ENCODE measurements at places on chromosomes 16 and 17. TPM values are rescaled to one million over a fixed set of nuclear protein-coding genes. Genes with fewer than 3 reads are reported as not detected.

DNA sequence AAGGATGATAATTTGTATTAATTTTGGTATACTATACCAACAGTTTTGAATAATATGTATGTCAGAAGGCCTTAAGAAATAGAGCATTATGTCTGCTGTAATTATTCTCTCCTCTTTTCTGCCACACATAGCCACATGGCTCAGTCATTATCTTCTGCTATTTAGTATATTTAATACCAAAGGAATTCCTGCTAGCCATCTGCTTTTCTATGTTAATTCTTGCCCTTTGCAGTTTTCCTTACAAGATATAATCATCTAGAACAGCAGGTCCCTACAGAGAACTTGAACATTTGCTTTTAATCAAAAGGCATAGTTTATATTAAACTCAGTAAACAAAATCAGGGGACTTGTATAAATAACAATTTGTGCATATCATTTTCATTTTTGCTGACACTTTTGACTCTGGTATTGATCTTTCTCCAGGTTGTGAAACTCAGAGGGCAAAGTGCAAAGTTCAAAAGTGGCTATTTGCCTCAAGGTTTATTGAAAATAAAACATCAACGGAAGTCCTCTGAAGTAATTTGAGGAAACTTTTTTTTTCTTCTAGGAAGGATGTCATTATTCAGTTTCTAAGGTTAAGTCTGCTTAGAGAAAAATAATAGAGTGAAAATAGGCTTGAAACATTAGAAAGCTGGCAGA, 702.0 kb downstream of the KCNJ2 start:
- H3K4me3 ChIP-seq: no peak overlapping the region
- H3K27ac ChIP-seq: no peak overlapping the region
- no peaks in the 10 kb centered on the region for H3K27me3 ChIP-seq
- DNase-seq: no peak
- H3K36me3 ChIP-seq: no peaks in the 10 kb centered on the region

GRCh38 chr17:34246446-34246845, 8.6 kb upstream of the CCL2 start:
- H3K36me3 ChIP-seq: no peaks in the 10 kb centered on the region
- no peak for DNase-seq
- no peaks in the 10 kb centered on the region for H3K27me3 ChIP-seq
- no peak overlapping the region for H3K27ac ChIP-seq
- H3K4me3 ChIP-seq: no peak overlapping the region

CDC6 gene
- total RNA-seq: 88.4 TPM

DNA sequence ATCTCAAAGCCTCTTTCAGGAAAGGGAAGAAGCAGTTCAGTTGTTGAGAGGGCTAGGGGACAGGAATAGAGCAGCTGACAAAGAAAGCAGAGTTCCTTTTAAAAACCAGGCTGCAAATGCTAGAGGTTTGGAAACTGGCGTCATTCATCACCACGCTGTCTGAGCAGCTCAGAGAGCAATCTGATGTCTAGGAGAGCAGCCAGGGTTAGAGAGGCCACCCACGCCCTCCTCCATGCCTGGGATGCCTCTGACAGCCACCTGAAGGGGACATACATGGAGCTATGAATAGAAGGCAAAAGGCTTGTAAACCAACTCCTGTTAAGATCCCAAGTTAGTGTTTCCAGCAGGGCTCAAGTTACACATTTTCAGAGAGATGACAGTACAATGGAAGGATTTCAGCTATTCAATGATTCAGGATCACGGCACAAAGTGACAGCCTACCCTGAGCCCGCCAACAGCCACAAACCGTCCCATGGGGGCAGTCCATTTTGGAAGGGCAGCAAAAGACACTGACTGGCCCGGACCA, 12.4 kb downstream of the RAB5C start:
- no peak for DNase-seq
- H3K36me3 ChIP-seq: peaks cover 35% of the 10 kb centered on the region
- no peaks in the 10 kb centered on the region for H3K27me3 ChIP-seq
- H3K27ac ChIP-seq: peak overlapping the region; percentile 51

- no peak overlapping the region for H3K27ac ChIP-seq
- H3K27me3 ChIP-seq: no peaks in the 10 kb centered on the region
- H3K4me1 ChIP-seq: peaks cover 3% of the 10 kb centered on the region
- no peak overlapping the region for H3K4me3 ChIP-seq
- DNase-seq: no peak
Observed at GRCh38 chr16:84514295-84514873, 9.9 kb upstream of the MEAK7 start.

RNF157 gene
- 7.1 TPM for total RNA-seq

DNA sequence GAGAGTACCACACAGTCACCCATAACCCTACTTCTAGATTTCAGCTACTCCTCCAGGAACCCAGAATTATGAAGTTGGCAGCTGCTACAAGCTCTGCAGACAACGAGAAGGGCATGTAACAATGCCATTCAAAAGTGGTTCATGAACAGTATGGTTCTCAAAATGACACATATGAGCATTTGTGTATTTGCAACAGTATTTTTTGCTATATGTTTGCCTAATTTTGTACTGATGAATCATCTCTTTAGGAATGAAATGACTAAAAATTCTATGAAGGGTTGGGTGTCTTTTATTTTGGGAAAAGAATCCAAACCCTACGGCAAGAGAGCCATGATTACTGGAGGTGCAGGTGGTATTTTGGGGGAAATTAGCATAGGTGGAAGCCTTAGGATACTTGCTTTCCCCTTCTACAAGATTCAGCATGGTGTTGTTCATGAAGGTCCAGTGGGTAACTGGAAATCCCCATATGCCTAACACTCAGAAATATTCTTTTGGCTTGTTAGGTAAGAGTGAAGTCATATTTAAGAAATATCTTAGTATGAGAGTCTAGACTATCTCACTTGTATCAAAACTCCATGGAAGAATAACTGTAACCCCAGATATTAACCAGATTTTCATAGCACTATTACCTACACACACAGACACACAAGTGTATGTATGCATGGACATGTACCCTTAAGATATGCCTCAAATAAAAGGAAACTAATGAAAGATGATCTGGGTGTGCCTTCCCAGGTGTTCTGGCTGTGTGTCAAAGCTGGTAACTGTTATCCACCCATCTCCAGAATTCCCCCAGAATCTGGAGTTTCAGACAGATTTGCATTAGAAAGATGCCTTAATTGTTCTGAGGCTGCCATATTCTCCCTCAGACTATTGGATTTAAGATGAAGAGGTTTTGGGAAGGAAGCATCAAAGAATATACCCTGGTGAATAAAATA, 688.2 kb upstream of the SOX9 start:
- H3K27ac ChIP-seq: no peak overlapping the region
- H3K27me3 ChIP-seq: no peaks in the 10 kb centered on the region
- H3K4me1 ChIP-seq: no peaks in the 10 kb centered on the region
- H3K36me3 ChIP-seq: no peaks in the 10 kb centered on the region
- no peak overlapping the region for H3K4me3 ChIP-seq

DNA sequence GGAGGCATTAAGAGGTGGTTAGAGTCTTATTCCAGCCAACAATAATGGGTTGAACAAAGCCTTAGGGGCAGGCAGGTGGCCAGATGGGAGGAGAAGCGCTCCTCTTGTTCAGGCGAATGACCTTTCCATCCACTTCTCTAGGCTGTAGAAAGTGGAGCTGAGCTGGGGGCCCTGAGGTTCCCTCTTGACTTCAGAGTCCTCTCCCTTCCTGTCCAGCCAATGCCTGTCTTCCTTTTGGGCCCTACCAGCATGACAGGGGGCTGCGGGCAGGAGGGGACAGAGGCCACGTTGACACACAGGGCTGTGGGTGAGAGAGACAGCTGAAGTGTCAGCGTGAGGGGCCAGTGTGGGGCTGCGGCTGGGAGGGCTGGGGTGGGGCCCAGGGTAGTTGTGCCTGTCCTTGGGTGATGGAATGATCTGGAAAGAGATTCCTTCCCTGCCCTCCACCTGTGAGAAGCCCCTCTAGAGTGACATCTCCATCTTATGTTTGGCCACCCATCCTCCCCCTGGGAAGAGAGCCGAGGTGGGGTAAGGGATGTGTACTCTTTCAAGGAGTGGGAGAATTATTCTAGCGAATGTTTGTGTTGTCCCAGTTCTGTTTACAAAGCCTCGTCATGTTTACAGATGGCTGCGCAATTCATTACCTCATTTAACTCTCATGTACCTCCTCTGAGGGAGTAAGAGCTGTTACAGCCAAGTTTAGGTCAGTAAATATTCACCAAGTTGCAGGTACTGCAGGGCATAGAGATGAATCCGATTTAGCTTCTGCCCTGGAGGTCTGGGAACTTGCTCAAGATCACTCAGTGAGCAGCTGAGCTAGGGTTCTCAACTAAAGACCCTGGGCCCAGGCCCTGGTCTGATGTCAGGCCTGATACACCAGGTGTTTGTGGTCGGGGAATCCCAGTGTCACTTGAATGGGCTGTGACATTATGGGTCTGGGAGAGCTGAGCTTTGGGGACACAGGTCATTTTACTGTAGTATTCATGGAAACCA, 3.3 kb downstream of the ERBB2 start:
- DNase-seq: no peak
- H3K27ac ChIP-seq: no peak overlapping the region
- H3K36me3 ChIP-seq: peaks cover 13% of the 10 kb centered on the region

ABCC12 gene
- total RNA-seq: 1.1 TPM

ITGAD gene
- not detected for total RNA-seq

GRCh38 chr17:27475981-27476895, 20.0 kb downstream of the KSR1 start:
- no peak overlapping the region for H3K27ac ChIP-seq
- H3K27me3 ChIP-seq: no peaks in the 10 kb centered on the region
- H3K36me3 ChIP-seq: no peaks in the 10 kb centered on the region
- DNase-seq: no peak
- H3K4me3 ChIP-seq: no peak overlapping the region
- H3K4me1 ChIP-seq: peaks cover 12% of the 10 kb centered on the region

KRT13 gene
- total RNA-seq: not detected

- H3K4me1 ChIP-seq: no peaks in the 10 kb centered on the region
- H3K4me3 ChIP-seq: peak within 1 kb of the TSS; percentile 67
- no peaks in the 10 kb centered on the region for H3K27me3 ChIP-seq
- H3K27ac ChIP-seq: no peak within 1 kb of the TSS
- peak; percentile 97 for DNase-seq
Observed at GRCh38 chr17:1724351-1724868, at the start of gene WDR81. Gene WDR81, plus strand, starts transcription at chr17:1724704. Its CDS starts 256 bp downstream, at chr17:1724960.

PITPNM3 gene
- total RNA-seq: 3.6 TPM

DNA sequence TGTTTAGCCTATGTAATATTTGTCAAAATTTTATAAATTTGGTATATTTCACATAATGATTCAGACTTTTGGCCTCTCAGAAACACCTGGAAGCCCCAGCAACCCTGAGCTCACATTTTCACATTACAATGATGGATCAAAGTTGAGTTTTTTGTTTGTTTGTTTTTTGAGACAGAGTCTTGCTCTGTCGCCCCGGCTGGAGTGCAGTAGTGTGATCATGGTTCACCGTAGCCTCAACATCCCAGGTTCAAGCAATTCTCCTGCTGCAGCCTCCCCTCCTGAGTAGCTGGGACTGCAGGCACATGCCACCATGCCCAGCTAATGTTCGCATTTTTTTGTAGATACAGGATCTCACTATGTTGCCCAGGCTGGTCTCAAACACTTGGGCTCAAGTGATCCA, 10.6 kb upstream of the VAT1L start:
- no peaks in the 10 kb centered on the region for H3K36me3 ChIP-seq
- no peak for DNase-seq
- H3K4me3 ChIP-seq: no peak overlapping the region
- peaks cover 5% of the 10 kb centered on the region for H3K27me3 ChIP-seq

MEOX1 gene
- not detected for total RNA-seq

- no peak within 1 kb of the TSS for H3K27ac ChIP-seq
- peaks cover 29% of the 10 kb centered on the region for H3K27me3 ChIP-seq
- no peaks in the 10 kb centered on the region for H3K36me3 ChIP-seq
- peaks cover 25% of the 10 kb centered on the region for H3K4me1 ChIP-seq
- peak; percentile 89 for DNase-seq
Observed at GRCh38 chr17:48429638-48430586, at the start of gene SKAP1. Gene SKAP1, minus strand, starts transcription at chr17:48430214.

NR1D1 gene
- 4.1 TPM for total RNA-seq

GRCh38 chr16:47079860-47080259, 63.9 kb downstream of the NETO2 start:
- H3K4me1 ChIP-seq: no peaks in the 10 kb centered on the region
- no peak overlapping the region for H3K4me3 ChIP-seq

DNA sequence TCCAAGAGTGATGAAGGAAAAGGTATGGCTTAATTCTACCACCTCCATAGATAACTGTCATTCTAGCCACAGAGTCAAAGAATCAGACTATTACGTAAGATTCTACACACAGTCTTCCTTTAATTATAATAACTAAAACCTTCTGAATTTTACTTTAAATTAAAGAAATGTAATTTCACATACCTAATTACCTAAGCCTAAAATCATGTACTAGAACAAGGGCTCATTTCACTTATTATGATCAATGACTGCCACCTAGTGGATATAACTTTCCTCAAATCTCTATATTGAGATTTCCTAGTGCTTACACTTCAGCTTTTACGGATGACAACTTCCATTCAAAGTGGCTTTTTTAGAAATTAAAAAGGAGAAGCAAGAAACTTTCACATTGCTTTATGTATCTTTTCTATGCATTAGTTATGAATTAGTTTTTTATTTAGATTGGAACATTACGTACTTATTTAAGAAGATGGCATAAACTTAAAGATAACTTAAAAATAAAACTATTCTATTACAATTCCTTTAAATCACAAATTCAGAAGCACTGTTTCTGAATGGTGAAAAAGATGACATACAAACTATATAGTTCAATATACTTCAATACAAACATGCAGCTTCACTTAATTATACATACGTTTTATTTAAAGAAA, 18.2 kb upstream of the ABCA10 start:
- no peak for DNase-seq
- H3K4me1 ChIP-seq: no peaks in the 10 kb centered on the region
- H3K36me3 ChIP-seq: no peaks in the 10 kb centered on the region
- no peak overlapping the region for H3K27ac ChIP-seq

KCNG4 gene
- total RNA-seq: not detected

JPT2 gene
- 180 TPM for total RNA-seq

DNA sequence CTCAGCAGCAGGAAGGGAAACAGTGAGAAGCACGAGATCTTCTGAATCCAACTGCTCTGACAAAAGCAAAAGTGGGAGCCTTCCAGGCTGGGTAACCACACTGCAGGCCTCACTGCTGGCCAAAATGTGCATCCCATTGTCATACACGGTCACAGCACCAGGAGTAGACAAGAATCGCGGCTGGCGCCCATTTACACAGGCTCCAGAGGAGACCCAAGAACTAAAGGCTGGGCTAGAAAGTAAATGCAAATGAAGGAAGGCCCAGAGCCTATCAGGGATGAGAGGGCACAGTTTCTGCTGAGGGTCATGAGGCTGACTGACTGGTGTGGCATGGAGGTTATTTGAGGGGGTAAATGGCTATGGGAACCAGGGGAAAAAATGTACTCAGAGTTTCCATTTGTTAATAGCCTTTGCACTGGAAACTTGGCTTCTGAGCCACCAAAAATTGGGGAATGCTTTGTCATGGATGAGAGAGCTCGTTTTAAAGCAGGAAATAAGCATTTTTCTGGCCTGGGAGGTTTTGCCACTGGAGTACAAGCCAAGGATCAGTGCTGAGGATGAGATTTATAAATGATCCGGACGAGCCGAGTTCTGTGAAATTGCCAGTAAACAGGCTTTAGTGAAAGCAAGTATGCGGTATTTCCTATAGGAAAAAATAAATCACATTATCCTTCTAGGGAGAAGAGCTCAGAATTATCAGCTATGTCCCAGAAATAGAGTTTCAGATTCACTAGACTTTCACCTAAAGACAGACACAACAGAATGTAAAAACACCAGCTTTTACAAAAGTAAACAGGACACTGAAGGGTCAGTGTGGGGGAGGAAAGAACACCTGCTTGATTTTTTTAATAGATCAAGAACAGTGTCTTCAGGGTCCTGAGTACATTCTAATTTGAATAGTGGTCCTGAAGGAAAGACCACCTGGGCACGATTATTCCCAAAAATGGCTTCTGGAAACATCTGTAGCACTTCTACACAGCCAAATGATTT, 66.9 kb upstream of the GSG1L start:
- H3K4me1 ChIP-seq: peaks cover 6% of the 10 kb centered on the region
- H3K4me3 ChIP-seq: no peak overlapping the region
- no peaks in the 10 kb centered on the region for H3K27me3 ChIP-seq
- peaks cover 76% of the 10 kb centered on the region for H3K36me3 ChIP-seq
- no peak for DNase-seq

TNS4 gene
- total RNA-seq: 2.5 TPM
